ENCODE measurements at places on chromosomes 1 and 21. TPM values are rescaled to one million over a fixed set of nuclear protein-coding genes. Genes with fewer than 3 reads are reported as not detected.
A peak's percentile ranks its signal among the peaks of the same experiment; 100 is the strongest.

DNA sequence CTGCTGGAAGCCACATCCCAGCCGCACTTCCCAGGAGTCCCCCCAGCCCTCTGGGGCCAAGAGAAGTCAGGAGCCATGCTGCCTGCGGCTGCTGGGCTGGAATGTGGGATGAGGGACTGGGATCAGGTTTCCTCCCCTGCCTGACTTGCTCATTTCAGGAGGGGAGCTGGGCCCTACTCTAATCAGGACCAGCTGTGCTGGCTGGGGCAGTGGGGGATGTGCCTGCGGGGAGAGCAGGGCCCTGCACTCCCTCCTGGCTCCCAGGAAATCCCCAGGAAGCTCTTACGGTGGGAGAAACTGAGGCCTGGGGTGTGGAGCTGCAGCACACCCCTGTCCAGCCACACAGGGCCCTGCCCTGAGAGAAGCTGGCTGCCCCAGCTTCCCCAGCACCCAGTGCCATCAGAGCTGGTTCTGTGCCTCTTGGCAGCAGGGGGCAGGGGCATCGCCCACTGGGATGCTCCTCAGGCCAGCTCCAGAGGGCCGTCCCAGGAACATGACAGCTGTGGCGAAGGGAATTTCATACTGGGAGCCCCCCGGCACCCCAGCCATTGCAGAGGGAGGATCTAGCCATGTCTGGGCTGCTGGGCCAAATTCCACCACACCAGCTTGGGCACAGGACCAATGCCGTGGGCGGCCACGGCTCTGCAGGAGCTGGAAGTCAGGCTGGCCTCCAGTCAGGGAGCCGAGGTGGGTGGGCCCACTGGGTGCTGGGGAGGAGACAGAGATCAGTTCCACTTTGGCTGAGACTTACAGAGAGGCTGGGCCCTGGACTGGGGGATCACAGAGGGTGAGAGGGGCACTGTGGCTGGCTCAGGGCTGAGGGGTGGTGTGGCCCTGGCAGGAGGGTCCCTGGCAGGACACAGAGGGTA is 21.3 kb upstream of the PRSS38 start:
- peak; percentile 99 for DNase-seq

- DNase-seq = no peak
Measured at GRCh38 chr1:26797627-26798026, 9.9 kb downstream of the PIGV start.

DNA sequence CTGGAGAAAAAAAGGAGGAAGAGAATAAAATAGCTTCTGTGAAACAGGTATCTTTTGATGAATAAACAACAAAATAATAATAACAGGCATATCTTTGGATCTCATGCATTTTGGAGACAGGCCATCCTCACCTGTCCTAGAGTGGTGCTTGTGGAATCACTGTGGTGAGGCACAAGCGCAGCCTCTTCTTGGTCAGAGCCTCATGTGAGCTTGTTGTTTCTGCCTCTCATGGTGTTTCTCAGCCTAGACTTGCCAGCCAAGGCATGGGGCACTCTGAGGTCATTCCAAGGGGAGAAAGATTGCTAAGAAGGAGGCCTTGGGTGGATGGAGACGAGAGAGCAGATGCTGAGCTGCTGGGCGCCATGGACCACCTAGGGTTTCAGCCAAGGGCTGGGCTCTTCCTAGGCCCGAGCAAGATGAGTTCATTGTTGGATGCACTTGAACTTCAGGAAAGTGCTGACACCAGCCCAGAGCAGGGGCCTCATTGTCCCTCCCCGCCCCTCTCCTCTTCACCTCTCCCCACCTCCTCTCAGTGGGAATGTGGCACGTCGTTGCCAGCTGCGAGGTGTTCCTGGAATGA is 49.5 kb downstream of the ATP5PO start:
- DNase-seq = no peak

DNA sequence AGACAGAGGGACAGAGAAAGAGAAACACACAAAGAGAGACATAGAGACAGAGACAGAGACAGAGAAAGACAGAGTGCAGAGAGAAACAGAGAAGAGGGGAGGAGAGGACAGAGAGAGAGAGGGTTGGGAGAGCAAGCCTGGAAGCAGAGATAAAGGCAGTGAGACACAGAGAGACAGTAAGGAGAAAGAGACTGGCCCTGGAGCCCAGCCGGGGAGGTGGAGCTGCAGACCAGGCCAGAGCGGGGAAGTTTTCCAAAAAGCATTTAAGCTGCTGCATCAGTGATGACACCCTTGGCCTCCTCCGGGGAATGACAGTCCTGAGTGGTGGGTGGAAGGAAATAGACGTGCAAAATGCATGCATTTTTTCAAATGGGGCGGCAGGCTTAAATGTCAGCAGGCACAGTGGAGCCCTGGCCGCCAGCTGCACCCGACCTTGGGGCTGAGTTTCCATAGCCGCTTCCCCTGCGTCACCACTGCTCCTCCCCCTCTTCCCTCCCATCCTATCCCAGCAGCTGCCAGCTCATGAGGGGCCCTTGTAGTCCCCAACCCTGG is 95.4 kb upstream of the KLHDC7A start:
- no peak for DNase-seq

GRCh38 chr1:205948039-205948438 is 4.8 kb upstream of the SLC26A9 start:
- no peak for DNase-seq

DNA sequence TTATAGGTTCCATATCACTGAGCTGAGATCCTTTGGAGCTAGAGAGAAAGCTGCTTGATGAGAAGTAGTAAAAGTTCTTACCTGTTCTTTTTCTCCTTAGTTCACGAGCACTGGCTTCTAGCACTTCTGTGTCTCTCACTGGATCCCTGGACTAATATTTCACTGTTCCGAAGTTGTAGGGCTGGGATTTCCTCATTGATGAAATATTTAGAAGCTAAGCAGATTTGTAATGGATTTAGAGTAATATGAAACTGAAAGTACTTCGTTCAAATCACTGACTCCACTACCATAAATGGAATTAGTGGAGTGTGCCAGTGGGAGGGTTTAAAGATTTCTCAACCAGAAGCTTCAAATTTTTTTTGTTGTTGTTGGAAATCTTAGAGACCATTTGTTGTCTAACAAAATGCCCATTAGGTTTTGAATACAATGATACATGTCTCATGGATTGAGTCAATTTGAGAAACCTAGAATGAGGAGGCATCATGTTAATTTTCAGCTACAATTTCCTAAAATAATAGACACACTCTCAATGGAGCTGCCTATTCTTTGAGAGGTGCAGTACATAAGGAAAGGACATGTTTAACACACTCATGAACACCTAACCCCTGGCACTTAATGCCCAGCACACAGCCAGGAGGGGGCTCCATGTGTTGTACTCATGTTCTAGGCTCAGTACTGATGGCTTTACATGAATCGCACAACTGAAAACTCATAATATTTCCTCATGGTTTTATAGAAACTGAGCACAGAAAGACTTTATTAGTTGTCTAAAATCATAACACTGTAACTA is at the start of gene GBP1:
Gene GBP1, minus strand, starts transcription at position 130 of the 790 bp plus-strand sequence. CDS start 1,974 bp downstream, outside the sequence.
- peak; percentile 86 for DNase-seq

DNA sequence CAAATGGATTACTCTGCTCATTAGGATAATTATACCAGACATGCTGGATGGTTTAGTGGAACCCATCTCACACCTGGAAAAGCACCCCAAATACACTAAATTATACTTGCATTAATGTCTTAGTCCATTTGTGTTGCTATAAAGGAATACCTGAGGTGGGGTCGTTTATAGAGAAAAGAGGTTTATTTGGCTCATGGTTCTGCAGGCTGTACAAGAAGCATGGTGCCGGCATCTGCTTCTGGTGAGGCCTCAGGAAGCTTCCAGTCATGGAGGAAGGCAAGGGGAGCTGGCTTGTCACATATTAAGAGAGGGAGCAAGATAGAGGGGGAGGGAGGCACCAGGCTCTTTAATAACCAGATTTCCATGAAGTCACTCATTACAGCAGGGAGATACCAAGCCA is 95.6 kb downstream of the MT1HL1 start:
- DNase-seq = no peak

The LIN28A gene
- total RNA-seq = not detected

The CYB5RL gene
- 5.8 TPM for total RNA-seq

DNA sequence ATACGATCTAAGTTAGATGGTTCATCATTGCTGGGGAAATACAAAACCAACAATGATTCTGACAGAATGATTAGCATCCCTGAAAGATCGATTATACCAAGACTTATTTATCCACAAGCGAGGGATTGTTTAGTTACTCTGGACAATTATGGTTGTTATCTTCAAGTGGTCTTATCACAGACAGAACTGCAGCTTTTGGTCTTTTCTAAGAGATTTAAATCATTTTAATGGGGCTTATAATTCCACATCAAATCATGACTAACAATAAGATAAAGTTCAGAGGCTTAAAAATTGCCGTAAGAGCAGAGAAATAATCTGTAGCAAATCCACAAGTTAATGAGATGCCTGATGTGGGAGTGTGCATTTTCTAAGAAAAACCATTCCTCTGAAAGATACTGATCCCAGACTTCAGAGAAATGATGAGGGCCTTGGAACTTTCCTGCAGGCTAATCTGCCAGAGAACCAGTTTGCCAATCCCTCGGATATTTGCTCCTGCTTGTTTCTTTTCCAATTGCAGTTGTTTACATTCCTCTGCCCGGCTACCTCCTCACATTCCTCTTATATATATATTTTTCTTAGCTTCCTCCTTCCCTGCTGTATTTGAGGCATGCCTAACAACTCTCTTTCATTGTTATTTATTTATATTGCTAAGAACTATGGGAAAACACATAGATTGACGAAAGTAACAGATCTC is 134.8 kb downstream of the BACH1 start:
- DNase-seq = no peak

GRCh38 chr1:173431304-173432045 is 45.7 kb upstream of the PRDX6 start:
- DNase-seq = peak; percentile 82

DNA sequence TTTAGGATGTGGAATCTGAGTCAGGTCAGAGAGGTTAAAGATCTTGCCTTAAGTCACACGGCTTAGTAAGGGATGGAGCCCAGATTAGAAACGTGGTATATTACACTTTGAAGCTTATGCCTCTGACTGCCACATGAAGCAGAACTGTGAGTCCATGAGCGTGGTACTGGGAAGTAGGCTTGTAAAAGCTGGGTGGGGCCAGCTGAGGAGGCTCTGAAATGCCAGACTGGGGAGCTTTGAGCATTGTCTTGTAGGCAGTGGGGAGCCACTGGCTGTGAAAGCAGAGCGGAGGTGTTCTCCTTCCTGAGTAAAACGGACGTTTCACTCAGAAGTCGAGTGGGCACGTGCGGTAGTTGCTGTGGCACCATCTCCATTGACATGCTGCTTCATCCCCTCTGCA is 72.6 kb upstream of the USP24 start:
- DNase-seq = no peak

DNA sequence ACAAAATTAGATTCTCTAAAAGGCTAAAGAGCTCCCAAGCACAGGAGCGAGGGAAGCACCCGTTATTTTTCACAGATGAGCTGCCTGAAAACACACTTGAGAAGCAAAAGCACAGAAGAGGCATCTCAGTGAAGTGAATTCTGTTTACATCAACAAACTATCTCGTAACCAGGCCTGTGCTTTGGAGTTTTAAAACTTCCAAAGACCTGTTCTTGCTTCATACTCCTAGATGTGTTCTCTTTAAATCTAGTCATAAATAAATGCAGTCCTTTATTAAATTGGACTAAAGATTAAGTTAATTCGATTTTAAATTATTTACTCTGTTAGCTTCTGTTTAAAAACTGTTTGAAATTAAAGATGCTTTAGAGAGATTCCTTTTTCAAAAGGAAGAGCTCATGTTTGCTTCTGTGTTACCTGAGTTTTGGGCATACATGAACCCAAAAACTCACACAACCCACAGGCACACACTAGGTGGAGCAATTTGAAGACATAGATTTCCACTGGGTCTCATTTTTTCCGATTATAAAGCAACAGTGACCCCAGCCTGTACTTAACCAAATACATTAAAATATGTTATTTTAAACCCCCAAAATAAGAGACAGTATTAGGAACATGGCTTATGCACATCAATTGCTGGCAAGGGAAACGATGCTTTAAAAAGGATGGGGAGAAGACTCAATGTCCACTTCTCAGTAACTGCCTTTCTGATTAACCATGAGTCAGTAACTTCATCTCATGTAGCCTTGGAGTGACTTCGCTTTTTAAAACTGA is 648.2 kb downstream of the SMYD3 start:
- DNase-seq = peak; percentile 54

- peak; percentile 45 for DNase-seq
Measured at GRCh38 chr1:43706598-43707189, 642 bp upstream of the ST3GAL3 start.

- DNase-seq = no peak
Measured at GRCh38 chr1:5497503-5497902, 494.7 kb downstream of the NPHP4 start.

GRCh38 chr1:20343149-20343937 is 52.7 kb downstream of the VWA5B1 start:
- DNase-seq = no peak

DNA sequence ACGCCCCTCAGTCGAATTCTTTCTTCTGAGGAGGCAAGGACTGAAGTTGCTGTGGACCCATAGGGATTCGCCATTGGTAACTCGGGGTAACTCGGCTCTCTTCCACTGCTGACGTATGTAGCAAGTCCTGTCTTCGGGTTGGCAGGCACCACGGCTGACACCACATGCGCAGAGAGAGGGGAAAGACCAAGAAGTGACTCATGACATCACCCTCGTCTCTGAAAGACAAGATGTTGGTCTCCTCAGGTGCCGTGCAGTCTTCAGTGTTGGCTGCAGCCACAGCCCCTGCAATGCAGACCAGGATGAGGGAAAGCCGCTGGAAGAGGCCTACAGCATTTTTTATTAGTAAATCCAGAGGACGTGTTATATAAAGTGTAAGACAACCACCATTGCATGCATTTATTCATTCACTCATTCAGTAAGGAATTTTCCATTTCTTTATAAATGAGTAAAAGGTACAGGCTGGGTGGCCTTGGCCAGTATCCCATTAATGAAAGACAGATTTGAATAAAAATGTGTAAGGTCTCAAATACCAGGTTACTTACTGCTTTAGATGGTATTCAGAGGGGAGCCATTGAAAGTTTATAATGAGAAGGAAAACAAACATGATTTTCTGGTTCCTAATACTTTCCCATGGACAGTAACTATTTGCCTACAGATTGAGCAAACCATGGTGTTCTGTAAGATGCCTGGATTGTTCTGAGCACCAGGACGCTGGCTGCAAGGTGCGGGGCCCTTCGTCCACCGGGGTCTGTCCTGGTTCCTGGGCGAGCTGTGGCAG is 50.7 kb upstream of the IRF2BP2 start:
- DNase-seq = no peak

- DNase-seq = peak; percentile 5
Measured at GRCh38 chr1:12320486-12320885, 90.7 kb downstream of the VPS13D start.

GRCh38 chr1:213507472-213508223 is 456.6 kb downstream of the RPS6KC1 start:
- no peak for DNase-seq

The DNALI1 gene
- total RNA-seq = 5.9 TPM

The CFHR3 gene
- not detected for total RNA-seq

GRCh38 chr21:29829564-29830275 is 110.1 kb downstream of the GRIK1 start:
- no peak for DNase-seq

GRCh38 chr1:198042168-198042567 is 114.6 kb upstream of the NEK7 start:
- DNase-seq = no peak

The USP25 gene
- 15.8 TPM for total RNA-seq

Data from RPMI7951 (cell line).